Naive thymus-derived CD8-positive, alpha-beta T cell (primary cell): ENCODE measurements at places on chromosomes 12 and 14.

DNA sequence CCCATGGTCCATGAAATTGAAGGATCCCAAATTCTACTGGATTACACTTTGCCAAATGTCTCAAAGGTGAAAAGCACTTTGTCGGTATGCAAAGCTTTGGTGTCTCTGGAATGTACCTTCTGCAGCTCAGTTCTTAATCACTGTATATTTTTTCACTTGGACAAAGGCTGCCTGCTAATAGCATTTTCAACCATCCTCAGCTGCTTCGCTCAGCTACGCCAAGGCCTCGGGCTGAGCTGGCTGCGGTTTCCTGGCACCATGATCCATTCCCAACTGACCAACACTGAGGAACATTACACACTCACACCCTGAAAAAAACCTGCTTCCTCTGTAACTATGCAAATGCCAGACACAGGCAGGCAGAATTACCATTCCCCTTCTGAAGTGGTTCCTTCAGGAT is 335.2 kb downstream of the DPF3 start:
- H3K27me3 ChIP-seq = peaks cover 6% of the 10 kb centered on the region
- no peak for DNase-seq
- no peaks in the 10 kb centered on the region for H3K36me3 ChIP-seq
- no peak overlapping the region for H3K27ac ChIP-seq
- H3K4me3 ChIP-seq = no peak overlapping the region

DNA sequence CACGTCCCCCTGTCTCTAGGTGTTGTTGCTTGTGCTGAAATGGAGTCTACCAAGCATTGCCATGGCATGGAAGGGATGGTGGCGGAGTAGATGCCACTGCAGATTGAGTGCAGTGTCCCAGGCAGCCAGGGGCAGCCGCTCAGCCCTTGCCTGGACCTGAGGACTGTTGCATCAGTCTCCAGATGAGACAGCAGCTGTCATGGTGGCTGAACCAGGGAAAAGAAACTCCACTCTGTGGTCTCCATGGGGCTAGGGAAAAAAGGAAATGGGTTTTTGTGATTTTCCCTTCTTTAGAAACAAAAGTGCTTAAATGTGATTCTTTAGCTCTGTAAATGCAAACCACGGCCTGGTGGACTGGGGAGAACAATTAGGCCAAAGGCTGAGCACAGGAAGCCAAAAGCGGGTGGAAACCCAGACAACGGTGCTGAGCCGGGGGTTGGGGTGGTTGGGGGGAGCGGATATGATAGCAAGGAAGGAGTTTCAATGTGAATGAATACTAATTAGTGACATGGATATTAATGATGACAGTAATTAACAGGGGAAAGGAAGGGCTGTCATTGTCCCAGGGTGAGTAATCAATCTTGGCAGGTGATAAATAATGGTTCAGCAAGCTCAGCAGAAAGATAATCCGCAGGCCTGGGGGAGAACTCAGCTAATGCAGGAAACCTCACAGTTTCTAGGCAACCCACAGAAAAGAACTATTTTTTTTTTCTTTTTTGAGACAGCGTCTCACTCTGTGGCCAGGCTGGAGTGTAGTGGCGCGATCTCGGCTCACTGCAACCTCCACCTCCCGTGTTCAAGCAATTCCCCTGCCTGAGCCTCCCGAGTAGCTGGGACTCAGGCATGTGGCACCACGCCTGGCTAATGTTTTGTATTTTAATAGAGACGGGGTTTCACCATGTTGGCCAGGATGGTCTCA is 442.6 kb downstream of the DPF3 start:
- no peaks in the 10 kb centered on the region for H3K36me3 ChIP-seq
- H3K4me3 ChIP-seq = peak overlapping the region; percentile 72
- peaks cover 25% of the 10 kb centered on the region for H3K4me1 ChIP-seq
- H3K27me3 ChIP-seq = peaks cover 4% of the 10 kb centered on the region

DNA sequence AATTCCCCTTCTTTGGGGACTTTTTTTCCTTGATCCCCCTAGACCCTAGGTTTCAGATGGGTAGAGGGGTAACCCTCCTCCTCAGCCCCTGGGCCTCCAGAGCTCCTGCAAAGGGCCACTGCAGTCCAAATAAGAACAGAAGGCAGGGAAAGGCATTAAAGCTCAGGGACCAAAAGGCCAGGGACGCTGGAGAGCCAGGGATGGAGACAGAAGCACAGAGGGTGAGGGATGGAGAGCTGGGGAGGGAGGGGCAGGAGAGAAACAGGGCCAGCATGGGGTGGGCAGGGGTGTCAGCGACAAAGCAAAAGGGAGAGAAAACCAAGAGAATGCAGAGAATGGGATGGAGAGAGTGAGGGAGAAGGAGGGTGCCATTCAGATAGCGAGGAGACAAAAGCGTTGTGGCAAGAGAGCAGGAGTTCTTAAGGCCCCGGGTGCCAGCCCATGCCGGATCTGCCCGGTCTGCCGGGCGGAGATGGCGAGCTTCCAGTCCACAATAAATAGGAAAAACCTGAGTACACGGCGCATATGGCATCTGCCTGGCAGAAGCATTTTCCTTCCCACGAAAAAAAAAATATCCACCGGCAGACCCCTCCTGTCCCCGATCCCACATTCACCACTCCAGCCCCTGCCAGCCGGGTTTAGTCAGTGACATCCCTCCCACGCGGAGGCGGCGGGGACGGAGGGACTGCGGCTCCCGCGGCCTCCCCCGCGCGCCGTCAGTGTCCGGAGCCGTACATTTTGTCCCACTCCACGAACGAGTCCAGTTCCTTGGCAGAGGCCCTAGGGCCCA is 28.6 kb downstream of the FIGNL2 start:
- peaks cover 40% of the 10 kb centered on the region for H3K4me1 ChIP-seq
- DNase-seq = no peak
- H3K27me3 ChIP-seq = no peaks in the 10 kb centered on the region
- H3K4me3 ChIP-seq = peak overlapping the region; percentile 83
- no peaks in the 10 kb centered on the region for H3K36me3 ChIP-seq
- H3K27ac ChIP-seq = peak overlapping the region; percentile 82

DNA sequence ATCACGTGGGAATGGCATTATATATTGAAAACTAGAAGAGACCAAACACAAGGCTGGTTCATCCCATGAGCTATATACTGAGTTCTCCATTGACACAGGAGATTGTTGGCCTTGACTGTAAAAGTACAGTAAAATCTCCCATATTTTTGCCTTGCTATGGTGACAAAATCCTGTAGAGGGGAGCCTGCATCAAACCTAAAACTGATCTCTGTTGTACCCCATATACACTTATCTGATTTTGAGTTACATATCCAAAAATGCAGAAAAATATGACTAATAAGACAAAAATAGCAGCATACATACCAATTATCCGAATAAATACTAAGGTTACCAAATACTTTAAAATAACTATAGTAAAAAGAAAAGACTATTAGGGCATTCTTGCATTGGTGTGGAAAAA is 60.4 kb downstream of the TMTC3 start:
- no peaks in the 10 kb centered on the region for H3K36me3 ChIP-seq
- H3K4me3 ChIP-seq = no peak overlapping the region
- H3K27me3 ChIP-seq = peaks cover under 1% of the 10 kb centered on the region
- no peaks in the 10 kb centered on the region for H3K4me1 ChIP-seq

- H3K27me3 ChIP-seq = no peaks in the 10 kb centered on the region
- peak overlapping the region; percentile 81 for H3K4me3 ChIP-seq
- H3K36me3 ChIP-seq = peaks cover 2% of the 10 kb centered on the region
- peak; percentile 60 for DNase-seq
These were observed 27.2 kb upstream of the PNMA1 start for GRCh38 chr14:73741386-73741875.

DNA sequence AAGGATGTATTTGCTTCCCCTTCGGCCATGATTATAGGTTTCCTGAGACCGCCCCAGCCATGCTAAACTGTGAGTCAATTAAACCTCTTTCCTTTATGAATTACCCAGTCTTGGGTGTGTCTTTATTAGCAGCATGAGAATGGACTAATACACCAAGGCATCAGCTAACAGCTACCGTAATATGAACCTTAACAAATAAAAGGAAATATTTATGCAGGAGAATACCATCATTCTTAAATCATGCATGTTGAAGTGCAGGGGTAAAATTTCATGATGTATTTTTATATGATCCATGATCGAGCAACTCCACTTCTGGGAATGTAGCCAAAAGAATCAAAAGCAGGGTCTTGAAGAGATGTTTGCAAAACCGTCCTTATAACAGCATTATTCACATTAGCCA is 379.0 kb downstream of the NPAS3 start:
- DNase-seq = no peak
- no peaks in the 10 kb centered on the region for H3K27me3 ChIP-seq
- H3K4me3 ChIP-seq = no peak overlapping the region
- H3K27ac ChIP-seq = no peak overlapping the region
